ENCODE measurements at places on chromosomes 2 and 18.

- DNase-seq, result peak; percentile 28
Measured at GRCh38 chr2:241813644-241814392, 4.8 kb downstream of the NEU4 start.

- DNase-seq, result no peak
Measured at GRCh38 chr18:395456-396250, 104.8 kb downstream of the COLEC12 start.

DNA sequence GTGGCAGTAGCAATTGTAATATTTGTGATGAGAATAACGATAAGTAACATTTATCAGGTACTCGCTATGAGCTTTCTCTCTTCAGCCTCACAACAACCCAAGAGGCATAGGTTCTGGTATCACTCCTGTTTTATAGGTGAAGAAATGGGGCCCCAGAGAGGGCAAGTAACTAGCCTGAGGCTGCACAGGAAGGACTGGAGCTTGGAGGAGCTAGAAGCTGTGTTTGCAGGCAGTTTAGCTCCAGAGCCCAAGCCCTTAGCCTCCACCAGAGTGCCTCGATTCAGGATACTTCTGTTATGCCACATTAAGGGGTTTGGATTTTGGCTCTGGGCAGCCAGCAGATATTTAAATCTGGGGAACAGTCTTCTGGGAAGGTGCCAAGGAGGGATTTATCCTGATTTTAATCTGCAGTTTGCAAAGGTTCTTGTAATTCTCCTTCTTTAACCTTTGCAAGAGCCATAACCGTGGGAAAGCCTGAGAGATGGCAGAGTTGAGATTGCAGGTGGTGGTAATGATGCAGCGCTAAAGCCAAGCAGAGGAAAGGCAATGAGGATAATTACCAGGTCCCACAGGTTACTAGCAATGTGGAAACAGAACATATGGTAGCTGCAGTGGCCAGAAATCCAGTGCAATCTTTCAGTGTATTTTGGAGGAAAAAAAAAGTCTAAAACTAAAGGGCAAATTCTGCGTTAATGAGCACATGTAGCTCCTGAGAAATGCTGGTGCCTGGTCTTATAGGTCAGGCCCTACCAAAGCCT, 9.1 kb downstream of the MOCOS start:
- DNase-seq, result no peak

DNA sequence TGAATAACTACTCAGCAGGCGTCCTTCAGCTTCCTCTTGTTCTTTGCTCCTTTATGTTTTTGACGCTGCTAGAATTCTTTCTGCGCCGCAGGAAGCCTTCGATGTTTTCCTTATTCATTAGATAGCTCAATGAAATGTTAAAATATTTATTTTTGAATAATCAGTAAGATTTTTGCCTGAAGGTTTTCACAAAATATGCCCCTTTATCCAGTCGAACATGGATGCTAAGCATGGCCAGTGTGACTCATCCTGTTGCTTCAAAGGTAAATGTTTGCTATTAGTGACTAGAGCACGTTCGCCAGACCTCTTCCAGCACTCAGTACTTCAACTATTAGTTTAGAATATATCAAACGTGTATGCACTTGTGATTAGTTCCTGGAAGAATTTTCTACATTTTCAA, 7.6 kb upstream of the MEIS1 start:
- no peak for DNase-seq

DNA sequence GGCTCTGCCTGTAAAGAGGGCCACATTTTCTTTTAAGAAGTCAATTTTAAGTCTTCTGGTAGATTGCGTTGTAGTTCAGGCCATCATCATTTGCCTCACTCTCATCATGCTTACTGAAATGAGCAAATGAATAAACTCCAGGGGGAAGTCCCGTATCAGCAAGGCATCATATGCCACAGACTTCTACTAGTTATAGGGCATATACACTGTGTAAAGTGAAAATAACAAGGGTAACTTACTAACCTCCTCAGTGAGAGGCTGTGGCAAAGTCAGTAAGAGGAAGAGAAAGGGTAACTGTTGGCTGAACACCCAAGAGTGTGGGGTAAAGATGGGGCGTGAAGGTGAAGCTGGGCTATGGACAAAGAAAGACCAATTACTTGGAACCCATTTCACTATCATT, 456.2 kb downstream of the SPAG16 start:
- DNase-seq, result no peak

DNA sequence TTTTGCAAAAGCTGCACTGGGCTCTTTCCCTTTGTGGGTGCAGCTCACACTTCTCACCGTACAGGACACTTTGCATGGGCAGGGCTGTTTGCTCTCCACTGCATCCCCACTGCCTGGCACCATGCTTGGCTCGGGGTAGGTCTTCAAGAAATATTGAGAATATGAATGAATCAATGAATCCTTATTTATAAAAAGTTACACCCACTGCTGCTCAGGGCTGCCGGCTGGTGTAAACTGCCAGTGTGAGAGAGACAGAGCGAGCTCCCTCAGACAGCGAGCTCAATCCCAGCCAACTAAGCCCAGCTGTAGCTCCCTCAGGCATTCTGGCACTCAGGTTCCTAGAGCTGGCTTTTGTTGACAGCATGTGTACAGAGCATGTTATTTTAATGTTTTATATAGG, 3.4 kb downstream of the TMEM185B start:
- no peak for DNase-seq

DNA sequence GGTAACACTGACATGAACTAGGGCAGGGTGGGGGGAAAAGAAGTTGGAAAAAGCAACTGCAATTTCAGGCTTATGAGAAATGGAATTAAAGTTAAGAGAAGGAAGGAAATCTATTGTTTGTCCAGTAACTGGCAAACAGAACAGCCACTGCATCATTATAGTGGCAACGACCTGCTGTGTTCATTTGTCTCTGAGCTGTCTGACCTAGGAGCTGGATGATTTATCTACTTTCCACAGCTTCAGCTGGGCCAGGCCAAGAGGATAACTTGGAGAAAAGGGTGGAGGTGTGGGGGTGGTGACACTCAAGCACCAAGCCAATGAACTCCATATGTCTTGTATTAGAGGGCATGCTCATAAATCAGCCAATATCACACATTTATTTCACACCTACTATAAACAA, 291.5 kb upstream of the KLHL29 start:
- DNase-seq, result no peak

GRCh38 chr2:60368456-60368855, 185.0 kb downstream of the BCL11A start:
- DNase-seq, result no peak

DNA sequence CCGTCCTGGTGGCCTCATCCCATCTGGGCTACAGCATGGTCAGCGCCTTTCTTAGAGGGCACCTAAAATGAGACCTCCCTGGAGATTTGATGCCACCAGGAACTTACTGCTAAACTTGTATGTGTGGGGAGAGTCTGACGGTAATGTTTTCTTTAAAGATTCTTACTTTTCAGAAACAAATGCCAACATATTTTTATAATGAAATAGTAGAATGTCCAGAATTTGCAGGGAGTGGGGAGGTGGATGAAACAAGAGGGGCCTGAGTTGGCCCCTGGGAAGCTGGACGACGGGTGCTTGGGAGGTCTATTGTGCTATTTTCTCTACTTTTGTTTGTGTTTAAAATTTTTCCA, 118.8 kb upstream of the CTDP1 start:
- DNase-seq, result no peak

DNA sequence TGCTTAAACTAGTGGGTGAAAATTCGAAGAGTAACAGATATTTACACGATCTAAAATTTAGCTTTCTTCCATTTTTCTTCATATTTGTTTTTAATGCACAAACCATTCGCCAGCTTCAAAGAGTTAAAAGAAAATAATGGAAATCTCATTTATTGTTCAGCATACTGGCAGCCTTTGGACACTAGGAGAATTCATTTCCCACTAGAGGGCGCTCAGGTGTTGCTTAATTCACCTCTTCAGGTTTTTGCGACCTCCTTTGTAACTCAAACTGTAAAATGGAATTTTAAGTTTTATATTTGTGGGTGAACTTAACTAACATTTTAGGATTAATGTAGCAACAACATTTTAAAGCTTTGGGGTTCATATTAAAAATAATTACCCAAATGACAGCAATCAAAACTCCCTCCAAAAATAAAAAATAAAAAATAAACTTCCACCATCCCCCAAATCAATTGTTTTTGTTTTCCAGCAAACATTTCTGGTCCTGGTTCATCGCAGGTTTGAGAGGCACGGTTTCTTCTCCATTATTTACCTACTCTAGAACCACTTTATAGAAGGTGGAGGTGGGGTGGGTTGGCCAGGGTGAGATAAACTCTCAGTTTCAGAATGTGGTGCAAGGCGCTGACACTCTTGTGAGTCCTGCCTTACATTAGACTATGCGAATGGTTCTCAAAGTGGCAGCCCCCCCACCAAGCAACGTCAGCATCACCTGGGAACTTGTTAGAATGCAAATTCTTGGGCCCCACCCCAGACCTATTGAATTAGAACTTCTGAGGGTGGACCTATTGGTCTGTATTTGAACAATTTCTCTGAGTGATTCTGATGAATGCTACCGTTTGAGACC, 24.7 kb upstream of the PNPT1 start:
- peak; percentile 85 for DNase-seq

- DNase-seq, result no peak
Measured at GRCh38 chr2:10103179-10103578, 19.4 kb upstream of the RRM2 start.

DNA sequence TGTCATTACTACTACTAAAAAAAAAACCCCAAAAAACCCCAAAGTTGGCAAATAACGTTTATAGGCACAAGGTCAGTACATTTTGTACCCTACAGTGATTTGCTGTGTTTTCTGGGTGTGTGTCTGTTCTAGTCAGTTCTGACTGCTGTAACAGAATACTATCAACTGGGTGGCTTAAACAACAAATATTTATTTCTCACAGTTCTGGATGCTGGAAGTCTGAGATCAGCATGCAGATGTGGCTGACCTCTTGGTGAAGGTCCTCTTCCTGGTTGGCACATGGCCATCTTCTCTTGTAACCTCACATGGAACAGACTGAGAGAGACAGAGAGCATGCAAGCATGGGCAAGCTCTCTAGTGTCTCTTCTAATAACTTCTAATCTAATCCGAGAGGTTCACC, 103.1 kb downstream of the CERS6 start:
- DNase-seq, result no peak

DNA sequence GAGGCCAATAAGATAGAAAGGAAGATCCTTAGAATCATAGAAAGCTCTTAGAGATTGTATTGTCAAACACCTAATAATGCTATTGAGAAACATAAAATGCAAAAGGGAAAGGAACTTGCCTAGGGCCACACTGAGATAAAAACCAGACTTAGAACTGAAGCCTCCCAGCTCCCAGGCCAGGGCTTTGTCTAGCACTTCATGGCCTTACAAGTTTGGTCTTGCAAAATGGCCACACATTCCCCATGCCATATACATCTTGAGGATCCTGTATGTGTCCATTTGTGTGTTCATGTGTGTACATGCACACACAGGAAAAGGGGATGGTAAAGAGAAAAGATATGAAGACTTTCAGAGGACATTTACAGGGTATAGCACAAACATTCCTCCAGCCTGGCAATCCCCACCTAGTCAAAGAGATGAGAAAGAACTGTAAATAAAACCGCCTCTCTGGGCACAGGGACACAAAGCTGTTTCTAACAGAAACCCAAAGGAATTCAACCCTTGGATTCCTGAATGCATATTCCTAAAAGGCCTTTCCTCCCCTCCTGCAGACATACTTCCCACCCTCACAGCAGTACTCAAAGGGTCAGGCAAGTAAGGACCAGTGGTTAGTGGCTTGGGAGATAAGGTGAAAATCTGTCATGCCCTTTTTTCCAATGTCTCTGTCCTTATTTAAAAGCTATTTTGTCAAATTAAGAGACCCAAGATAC, 99.7 kb upstream of the KLHL29 start:
- DNase-seq, result no peak

GRCh38 chr2:206784559-206785353, 19.4 kb downstream of the FASTKD2 start:
- no peak for DNase-seq

DNA sequence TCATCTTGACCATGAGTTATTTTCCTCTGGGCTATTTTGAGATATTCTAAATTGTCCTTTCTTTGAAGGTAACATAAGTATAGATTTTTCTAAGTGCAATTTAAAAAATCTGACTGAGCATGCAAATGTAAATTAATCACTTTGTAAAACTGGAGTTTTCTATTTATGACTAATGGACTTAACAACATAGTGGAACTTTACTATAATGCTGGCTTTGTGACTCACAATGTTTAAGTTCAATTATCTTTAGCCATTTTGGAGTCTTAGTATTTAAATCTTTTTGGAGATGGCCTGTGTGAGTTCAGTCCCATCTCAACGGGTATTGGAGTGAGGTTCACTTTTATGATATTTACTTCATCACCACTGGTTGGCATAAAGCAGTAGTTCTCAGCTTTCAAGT, 35.2 kb upstream of the NOSTRIN start:
- DNase-seq, result no peak

- DNase-seq, result no peak
Measured at GRCh38 chr2:238134393-238134785, 4.1 kb upstream of the KLHL30 start.

DNA sequence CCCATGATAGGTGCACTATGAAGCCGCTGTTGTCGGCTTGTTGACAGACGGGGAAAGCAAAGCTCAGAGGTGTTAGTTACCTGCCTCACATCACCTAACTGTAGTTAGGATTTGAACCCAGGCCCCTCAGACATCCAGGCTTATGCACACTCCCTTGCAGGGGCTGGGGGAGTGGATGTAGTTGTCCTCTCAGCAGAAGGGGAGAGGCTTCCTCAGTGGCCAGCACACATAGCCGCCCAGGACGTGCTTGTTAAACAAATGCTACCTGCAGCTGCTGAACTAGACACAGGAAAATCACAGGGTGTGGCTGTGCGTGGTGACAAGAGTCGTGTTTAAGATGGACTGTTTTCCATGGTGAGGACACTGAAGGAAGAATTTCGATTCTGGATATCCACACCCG, 39.2 kb downstream of the GREB1 start:
- no peak for DNase-seq

- DNase-seq, result no peak
Measured at GRCh38 chr2:18379870-18380269, 180.6 kb downstream of the RDH14 start.

DNA sequence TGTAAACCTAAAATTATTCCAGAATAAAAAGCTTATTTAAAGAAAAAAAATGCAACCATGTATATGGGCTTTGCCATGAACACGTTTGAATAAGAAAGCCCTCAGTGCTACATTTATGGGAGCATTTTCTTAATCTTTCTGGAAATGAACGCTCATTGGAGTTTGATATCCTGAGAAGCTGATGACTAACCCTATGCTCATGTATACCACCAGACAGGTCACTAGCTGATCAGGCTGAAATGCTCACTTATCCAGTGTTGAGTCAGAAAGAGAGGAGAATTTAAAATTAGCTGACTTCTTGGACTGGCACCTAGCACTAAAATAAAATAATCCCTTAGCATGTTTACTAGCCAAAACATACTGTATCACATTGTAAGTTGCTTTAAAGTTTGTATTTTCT, 254.9 kb upstream of the SIX3 start:
- DNase-seq, result no peak

- DNase-seq, result no peak
Measured at GRCh38 chr2:119066272-119066804, 92.2 kb downstream of the C1QL2 start.

DNA sequence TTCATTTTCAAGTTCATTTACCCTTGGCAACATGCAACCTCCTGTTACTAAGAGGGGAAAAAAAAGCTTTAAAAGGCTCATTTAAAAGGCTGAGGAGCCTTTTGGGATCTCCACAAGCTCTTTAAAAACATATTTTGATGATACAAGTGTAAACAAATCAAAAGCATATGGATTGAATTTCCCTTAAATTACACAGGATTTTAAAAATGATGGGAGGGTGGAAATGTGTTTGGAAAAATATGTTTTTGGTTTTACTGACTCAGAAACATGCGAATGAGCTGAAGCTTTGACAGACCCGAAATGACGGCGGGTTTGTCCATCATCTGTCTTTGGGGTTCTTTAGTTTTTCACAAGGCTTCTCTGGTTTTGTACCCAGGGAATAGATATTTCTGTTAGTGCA, 180.6 kb upstream of the CCDC68 start:
- no peak for DNase-seq

Measured in NAMALWA (cell line).